ENCODE measurements at places on chromosomes 3 and 15.

GRCh38 chr15:36810656-36811449 lies 231.4 kb downstream of the CDIN1 start:
- DNase-seq = no peak

DNA sequence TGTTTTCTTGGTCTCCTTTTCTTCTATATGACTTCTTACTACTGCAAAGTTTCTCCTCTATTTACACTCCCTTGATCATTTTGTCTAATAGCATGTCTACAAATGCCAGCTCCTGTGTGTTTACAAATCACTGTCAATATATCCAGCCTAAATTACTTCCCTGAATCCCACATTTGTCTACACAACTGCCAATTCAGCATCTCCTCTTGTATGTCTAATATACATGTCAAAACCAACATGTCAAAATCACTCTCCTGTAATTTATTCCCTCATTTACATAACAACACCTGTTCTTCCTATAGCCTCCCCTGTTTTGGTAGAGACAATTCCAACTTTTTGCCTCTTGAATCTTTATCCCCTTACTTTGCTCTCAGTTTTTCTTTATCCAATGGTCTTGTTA lies 359.3 kb downstream of the PLOD2 start:
- DNase-seq = no peak

GRCh38 chr3:186004209-186004608 lies 66.4 kb upstream of the TRA2B start:
- DNase-seq = no peak

DNA sequence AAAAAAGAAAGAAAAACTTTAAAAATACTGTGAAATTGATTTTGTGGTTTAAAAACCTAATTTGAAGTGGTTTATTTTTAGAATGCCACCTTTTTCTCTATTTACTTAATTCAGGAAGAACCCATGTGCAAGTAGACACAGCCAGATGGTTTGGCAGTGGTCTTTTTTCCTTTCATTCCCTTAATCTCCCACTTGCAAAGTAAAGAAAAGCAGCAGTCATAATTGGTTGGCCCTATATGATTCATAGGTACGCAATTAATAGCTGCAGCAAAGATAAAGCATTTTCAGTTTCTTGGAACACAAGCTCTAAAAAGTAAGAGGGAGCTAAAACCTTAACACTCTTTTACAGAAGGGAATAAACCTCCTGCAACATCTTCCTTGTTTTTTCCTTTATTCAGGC lies 115.3 kb downstream of the MECOM start:
- no peak for DNase-seq

Data from AG09309 (cell line).